ENCODE measurements at places on chromosomes 16 and 17. TPM values are rescaled to one million over a fixed set of nuclear protein-coding genes. Genes with fewer than 3 reads are reported as not detected.

The HOXB9 gene
- 40.1 TPM for total RNA-seq

DNA sequence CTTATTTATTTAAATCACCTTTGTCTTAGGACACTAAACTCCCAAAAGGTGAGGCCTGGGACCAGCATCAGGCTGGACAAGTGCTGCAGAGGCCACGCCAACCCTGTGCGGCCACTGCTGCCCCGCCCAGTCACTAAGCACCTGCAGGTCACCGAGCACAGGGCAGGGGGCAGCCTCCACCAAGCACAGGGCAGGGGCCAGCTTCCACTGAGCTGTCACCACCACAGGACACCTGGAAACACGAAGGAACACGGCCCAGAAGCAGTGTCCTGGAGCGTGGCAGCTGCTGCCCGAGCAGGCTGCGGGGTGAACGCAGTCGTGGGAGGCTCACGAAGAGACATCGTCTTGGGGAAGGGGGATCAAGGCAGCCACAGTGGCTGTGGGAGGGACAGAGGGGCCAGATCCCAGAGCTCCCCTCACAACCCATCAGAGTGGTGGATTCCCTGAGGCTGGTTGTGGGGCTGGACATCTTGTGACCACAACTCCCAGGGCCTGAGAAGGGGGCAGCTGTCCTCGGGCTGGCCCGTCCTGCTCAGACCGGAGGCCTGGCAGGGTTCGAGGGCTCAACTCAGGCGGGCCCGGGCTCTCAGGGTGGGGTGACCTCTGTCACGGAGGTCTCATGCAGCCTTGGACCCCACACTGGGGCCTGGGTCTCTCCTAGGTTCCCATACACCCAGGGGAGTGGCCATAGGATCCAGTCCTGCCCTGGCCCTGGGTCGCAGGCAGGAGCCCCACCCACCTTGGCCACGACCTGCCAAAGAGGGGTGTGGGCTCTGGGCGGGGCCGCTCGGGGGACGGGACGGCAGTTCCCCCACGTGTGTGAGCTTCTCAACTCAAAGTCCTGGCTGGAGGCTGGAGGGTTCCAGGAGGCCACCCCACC, 18.7 kb downstream of the RAB40B start:
- H3K4me3 ChIP-seq: no peak overlapping the region
- H3K27me3 ChIP-seq: no peaks in the 10 kb centered on the region
- H3K4me1 ChIP-seq: no peaks in the 10 kb centered on the region
- no peaks in the 10 kb centered on the region for H3K36me3 ChIP-seq
- H3K27ac ChIP-seq: no peak overlapping the region
- DNase-seq: no peak

- no peak for DNase-seq
- H3K27ac ChIP-seq: no peak overlapping the region
- H3K36me3 ChIP-seq: no peaks in the 10 kb centered on the region
These were observed 21.3 kb downstream of the HS3ST3B1 start for GRCh38 chr17:14321980-14322776.

The SLC5A11 gene
- 0.47 TPM for total RNA-seq

GRCh38 chr17:1165836-1166235, 13.9 kb downstream of the ABR start:
- no peak overlapping the region for H3K4me3 ChIP-seq
- H3K27me3 ChIP-seq: no peaks in the 10 kb centered on the region
- no peaks in the 10 kb centered on the region for H3K36me3 ChIP-seq
- H3K4me1 ChIP-seq: no peaks in the 10 kb centered on the region
- H3K27ac ChIP-seq: no peak overlapping the region

DNA sequence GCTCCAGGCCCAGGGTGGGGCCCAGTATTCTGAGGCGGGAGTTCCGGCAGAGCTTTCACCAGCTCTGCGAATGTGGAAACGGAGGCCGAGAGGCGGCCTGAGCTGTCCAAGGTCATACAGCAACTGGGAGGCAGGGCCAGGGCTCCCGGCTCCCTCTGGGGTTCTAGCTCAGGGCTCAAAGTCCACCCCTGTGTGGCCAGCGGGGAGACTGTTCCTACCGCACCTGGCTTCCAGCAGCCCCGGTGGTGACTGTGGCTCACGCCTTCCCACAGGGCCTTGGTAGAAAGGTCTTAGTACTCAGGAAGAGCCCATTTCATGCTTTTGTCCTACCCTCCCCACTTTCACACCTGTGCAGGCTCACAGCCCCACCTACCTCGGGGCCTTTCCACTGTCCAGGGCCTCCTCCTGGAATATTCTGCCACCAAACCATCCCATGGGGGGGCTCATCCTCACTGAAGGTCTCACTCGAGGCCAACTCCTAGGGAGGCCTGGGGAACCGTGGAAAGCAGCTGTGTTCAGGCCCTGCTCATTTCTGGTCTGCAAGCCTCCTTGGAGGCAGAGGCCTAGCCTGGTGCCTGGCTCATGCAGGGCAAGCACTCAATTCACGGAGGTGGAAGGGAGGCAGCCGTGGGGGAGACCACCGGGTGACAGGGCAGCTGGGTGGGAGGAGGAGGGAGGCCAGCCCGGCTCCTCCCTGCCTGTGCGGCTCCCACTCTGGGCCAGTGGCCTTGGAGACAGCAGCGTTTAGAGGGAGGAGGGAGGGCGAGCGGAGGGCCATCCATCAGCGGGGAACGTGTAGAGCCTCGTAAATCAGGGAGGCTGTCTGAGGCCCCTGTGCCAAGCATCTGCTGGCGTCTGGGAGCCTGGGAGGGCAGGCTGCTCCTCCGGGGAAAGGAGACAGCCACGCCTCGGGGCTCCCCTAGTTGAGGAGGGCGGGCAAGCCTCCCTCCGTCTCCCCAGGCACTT, 12.7 kb upstream of the DOC2B start:
- H3K4me1 ChIP-seq: no peaks in the 10 kb centered on the region
- peaks cover 8% of the 10 kb centered on the region for H3K27me3 ChIP-seq
- no peak overlapping the region for H3K27ac ChIP-seq
- H3K4me3 ChIP-seq: no peak overlapping the region
- no peaks in the 10 kb centered on the region for H3K36me3 ChIP-seq

DNA sequence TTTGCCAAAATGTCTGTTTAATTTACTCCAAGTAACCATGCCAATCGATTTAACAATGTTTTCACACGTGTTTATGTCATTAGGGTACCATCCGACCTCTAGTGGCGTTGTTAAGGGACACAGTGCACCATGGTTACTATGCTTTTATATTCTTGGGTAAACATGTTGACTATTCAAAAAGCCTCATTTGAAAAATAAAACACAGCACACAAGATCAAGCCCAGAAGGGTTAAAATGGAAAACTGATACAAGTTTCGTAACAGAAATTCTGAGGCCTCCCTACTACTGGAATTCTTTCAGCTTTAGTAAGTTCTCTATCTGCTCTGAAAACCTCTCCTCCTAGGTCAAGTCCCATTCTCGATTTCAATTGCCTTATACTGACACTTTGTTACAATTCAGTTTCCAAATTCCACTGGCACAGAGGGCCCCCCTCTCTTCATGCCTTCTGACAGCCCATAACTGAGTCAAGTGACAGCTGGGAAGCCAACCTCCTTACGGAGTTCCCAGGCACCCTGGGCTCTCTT, 2.1 kb downstream of the CFAP20 start:
- no peak for DNase-seq
- no peak overlapping the region for H3K27ac ChIP-seq
- no peaks in the 10 kb centered on the region for H3K27me3 ChIP-seq
- H3K4me3 ChIP-seq: no peak overlapping the region
- no peaks in the 10 kb centered on the region for H3K36me3 ChIP-seq

- peaks cover 14% of the 10 kb centered on the region for H3K4me1 ChIP-seq
- H3K4me3 ChIP-seq: peak overlapping the region; percentile 60
These were observed 727 bp downstream of the CORO7 start for GRCh38 chr16:4415538-4416199.
